SK-N-SH (cell line): ENCODE measurements at places on chromosomes 6 and 20. TPM values are rescaled to one million over a fixed set of nuclear protein-coding genes. Genes with fewer than 3 reads are reported as not detected.

Gene RBM24
- 0.19 and 0.20 TPM in 2 replicates for polyA plus RNA-seq

Gene SOBP
- 0.21 and 0.61 TPM in 2 replicates for polyA plus RNA-seq

GRCh38 chr6:7143476-7143974, 35.8 kb downstream of the RREB1 start:
- H3K4me3 ChIP-seq, result no peak overlapping the region
- no peak overlapping the region for H3K27ac ChIP-seq
- no peaks in the 10 kb centered on the region for H3K27me3 ChIP-seq
- peaks cover 2% of the 10 kb centered on the region for H3K4me1 ChIP-seq

DNA sequence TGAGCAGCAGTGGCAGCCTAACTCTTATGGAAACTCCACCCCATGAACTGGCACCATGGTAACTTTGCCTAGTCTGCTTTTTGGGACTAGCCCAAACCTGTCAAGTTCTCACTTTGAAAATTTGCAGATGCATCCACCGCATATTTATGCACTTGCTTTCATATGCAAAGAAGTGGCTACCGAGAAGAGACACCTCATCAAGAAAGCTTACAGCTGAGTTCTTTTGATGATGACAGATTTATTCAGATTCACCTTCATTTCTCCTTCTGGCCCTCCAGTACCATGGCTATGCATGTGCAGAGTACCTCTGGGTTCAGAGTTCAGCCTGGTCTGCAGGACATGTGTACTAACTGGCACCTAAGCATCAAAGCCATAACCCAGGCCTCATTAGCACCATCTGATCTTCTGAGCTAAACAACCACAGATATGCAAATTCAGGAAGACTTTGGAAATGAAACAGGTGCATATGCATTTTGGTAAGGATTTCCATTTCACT, 154.3 kb upstream of the TENT5A start:
- no peak overlapping the region for H3K4me3 ChIP-seq
- no peak for DNase-seq
- no peaks in the 10 kb centered on the region for H3K27me3 ChIP-seq
- H3K27ac ChIP-seq, result no peak overlapping the region

- no peak overlapping the region for H3K4me3 ChIP-seq
- no peaks in the 10 kb centered on the region for H3K36me3 ChIP-seq
- H3K27ac ChIP-seq, result no peak overlapping the region
- H3K27me3 ChIP-seq, result no peaks in the 10 kb centered on the region
- DNase-seq, result no peak
These were observed 25.8 kb upstream of the TPBG start for GRCh38 chr6:82337688-82338257.

GRCh38 chr6:162151021-162151665, 576.4 kb downstream of the PRKN start:
- H3K27ac ChIP-seq, result no peak overlapping the region
- H3K4me3 ChIP-seq, result no peak overlapping the region
- no peaks in the 10 kb centered on the region for H3K36me3 ChIP-seq
- no peaks in the 10 kb centered on the region for H3K4me1 ChIP-seq

- peak; percentile 58 for DNase-seq
- H3K4me3 ChIP-seq, result no peak overlapping the region
- no peak overlapping the region for H3K27ac ChIP-seq
- H3K27me3 ChIP-seq, result no peaks in the 10 kb centered on the region; the same call in 1 of the 2 replicates
These were observed 29.0 kb upstream of the EEF1E1 start for GRCh38 chr6:8131265-8131897.
